ENCODE measurements at places on chromosomes 6 and 20.

DNA sequence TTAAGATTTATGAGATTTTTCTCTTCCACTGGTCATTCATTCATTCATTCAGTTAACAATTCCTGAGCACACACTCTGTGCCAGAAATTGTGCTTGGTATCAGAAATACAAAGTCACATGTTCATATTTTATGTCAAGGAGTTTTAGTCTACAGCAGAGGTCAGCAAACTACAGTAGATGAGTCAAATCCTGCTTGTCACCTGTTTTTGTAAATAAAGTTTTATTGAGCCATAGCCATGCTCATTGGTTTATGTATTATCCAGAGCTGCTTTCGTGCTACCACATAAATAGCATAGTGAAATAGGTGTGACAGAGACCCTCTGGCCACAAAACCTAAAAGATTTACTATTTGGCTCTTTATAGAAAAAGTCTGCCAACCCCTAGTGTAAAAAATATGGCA, 46.8 kb downstream of the THEMIS start:
- DNase-seq: no peak

DNA sequence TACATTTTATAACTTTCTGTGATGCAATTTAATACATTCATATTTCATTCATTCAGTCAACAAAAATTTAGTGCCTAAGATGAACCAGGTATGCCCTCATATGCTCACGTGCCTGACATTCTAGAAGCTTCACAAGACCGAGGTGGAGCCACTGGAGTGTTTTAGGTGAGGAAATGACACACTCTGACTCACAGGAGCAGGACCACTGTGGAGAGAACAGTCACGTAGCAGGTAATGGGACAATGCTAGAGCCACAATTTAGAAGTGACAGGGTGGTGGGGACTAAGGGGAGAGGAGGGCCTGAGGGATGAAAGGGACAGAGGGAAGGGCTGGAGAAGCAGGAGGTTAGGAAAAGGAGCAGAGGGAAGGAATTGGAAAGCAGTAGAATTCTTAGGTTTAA, 17.6 kb upstream of the HLA-A start:
- DNase-seq: no peak

DNA sequence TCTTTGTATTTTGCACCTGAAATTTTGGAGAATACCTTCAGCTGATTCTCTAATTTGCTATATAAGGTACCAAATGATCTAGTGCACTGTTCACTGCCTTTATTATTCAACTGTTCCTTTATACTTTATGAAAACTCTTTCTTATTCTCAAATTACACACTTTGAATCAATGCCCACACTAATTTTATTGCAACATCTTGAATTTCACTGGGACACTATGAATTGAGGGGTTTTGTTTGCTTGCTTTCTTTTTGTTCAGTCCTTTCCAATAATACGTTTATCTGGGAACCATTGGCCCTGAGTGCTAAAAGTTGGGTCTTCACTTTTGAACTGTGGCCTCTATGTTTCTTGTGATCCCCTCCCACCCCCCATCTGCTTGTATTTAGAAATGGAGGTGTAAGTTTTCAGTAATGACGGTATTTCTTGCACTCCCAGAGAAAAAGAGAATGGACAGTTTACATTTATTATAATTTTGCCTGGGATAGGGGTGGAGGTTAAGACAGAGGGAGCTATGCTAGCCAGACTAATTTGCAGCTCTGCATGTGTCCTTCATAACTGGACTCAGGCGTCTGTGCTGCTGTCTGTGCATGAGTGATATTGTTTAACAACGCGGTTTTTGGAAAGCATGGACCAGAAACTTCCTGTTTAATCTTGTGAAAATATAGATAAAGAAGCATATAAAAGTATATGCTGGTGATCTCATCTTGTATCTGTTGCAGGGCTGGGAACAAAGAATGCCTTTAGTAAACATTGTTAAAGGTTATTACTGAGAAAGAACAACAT, 98.1 kb downstream of the DNAH8 start:
- DNase-seq: no peak

DNA sequence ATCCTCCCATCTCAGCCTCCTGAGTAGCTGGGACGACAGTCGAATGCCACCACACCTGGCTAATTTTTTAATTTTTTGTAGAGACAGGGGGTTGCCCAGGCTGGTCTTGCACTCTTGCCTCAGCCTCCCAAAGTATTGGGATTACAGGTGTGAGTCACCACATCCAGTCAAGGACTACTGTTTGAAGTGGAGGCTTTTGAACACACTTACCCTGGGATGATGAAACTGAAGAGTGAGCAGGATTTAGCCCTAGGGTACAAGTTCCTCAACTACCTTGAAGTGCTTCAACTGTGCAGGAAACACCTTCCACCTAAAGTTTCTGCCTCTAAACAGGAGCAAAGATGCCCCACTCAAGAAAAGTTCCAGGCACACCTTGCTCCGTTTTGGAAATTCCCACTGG, 15.7 kb upstream of the PARD6B start:
- no peak for DNase-seq

- no peak for DNase-seq
Measured at GRCh38 chr6:116191881-116192280, 62.0 kb downstream of the TSPYL4 start.

DNA sequence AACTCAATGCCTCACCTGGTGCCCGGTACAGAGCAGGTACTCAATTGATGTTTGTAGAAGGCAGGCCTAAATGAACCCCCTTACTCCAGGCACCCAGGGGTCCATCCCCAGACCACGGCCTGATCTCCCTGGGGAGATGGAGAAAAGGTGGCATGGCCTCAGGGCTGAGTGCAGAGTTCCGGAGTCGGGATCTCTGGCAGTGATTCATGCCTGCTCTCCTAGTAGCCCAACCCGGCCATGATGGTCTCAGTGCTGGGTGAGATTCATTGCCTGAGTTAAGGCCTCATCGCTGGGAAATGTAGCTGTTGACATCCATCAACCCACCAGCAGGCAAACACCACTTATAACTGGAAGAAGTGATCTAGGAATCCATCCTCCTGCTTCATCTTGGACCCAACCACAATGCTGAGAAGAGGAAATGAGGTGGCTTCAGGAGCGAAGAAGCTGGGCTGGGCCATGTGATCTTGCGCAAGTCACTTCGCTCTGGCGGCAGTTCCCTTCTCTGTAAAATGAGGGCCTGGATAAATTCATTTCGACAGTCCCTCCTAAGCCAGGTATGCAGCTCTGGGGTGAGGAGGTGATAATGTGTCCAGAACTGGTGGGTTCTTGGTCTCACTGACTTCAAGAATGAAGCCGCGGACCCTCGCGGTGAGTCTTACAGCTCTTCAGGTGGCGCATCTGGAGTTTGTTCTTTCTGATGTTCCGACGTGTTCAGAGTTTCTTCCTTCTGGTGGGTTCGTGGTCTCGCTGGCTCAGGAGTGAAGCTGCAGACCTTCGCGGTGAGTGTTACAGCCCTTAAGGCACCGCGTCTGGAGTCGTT, 24.7 kb downstream of the ETV7 start:
- DNase-seq: no peak

- no peak for DNase-seq
Measured at GRCh38 chr20:35690265-35690664, 8.9 kb downstream of the NFS1 start.

DNA sequence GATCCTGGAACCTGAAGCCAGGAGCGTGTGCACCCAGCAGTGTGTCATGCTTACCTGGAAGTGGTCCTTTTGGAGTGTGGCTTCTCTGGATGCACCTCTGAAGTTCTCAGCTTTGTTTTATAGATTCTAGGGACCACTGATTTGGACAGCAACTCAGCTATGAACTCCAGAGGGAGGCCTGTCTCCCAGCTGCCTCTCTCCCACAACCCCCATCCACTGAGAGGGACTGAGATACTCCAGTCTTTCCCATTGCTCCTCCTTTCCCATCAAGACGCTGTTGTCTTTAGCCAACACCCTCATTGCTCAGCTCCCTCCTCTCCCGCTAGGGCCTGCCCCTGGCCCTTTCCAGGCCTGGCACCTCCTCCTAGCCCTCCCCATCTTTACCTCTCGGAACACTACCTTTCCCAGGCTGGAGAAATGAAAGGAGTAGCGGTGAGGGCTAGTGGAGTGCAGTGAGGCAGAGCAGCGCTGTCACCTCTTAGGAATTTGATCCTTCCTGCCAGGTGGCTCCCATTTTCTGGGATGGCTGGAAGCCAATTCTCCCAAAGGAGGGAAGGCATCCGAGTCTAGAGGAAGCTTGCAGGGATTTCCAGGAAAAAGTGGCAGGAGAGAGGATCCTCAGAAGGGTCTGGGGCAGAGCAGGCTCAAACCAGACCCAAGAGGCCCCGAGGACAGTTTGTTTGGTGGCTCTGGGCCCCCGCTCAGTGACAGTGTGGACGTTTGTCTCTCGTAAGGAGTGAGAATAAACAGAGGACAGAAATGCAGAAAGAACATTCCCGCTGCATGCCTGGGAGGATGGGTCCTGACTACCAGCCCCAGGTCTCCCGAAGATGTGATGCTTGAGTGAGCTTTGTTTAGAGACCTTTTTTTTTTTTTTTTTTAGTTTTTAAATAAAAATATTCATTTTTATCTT, at the start of gene LRRN4:
LRRN4 (minus strand) TSS at position 285 of the 913 bp plus-strand sequence. CDS start 1,261 bp downstream, outside the sequence.
- peak; percentile 54 for DNase-seq

- DNase-seq: no peak
Measured at GRCh38 chr20:62494537-62494936, 18.7 kb upstream of the GATA5 start.

Data from nephron progenitor cell (in vitro differentiated cells).